ENCODE measurements at places on chromosomes 1 and 21. TPM values are rescaled to one million over a fixed set of nuclear protein-coding genes. Genes with fewer than 3 reads are reported as not detected.

GRCh38 chr1:89047734-89048133, 17.3 kb downstream of the GBP1 start:
- no peak overlapping the region for H3K27ac ChIP-seq
- no peak overlapping the region for H3K4me3 ChIP-seq
- H3K4me1 ChIP-seq, result peaks cover 36% of the 10 kb centered on the region
- no peaks in the 10 kb centered on the region for H3K36me3 ChIP-seq

GRCh38 chr21:34639250-34639649, 24.3 kb upstream of the RCAN1 start:
- no peaks in the 10 kb centered on the region for H3K36me3 ChIP-seq
- no peak overlapping the region for H3K4me3 ChIP-seq
- H3K4me1 ChIP-seq, result no peaks in the 10 kb centered on the region
- H3K27me3 ChIP-seq, result no peaks in the 10 kb centered on the region
- no peak overlapping the region for H3K27ac ChIP-seq

DNA sequence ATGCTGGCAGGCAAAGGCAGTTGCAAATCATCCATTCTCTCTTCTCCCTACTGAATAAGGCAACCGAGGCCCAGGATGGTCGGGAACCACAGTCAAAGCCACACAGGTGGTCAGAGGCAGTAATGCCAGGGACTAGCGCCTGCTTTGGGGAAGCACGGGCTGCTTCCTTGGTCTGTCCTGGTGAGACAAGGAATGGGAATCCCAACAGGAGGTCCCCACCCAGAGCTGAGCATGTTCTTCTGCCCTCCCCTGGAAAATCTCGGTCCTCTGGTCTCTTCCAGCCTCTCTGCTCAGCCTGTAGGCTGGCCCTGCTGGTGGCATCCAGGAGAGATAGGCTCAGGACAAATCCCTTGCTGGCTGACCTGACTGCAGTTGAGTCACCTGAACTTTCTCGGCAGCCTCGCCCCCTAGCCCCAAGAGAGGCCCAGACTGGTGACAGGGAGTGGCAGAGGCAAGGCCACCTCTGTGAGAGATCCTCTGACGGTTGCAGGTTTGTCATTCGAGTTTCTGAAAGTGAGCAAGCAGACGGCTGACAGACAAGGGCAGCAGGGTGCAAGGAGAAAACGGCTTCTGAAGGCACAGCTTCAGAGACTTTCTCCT, 5.8 kb downstream of the OLIG1 start:
- H3K27ac ChIP-seq, result no peak overlapping the region
- no peak for DNase-seq
- H3K27me3 ChIP-seq, result peaks cover 67% of the 10 kb centered on the region
- no peak overlapping the region for H3K4me3 ChIP-seq

DNA sequence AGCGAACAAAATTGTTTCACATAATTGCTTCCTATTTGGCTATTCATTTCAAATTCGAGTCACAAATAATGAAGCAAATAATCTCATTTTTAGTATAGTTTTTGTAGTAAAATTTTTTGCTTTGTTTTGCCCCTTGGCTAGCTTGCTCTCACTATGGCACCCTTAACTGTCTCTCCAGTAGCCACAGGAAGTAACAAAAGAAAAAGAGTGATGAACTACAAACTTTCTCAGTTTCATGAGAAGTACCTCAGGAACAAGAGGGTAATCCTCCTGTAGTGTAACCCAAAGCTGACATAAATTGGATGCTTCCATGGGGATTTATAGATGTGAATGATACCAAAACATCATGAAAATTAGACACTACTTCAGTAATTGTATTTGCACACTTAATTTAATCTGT, 242.9 kb downstream of the BARHL2 start:
- no peak overlapping the region for H3K27ac ChIP-seq
- no peak for DNase-seq
- no peaks in the 10 kb centered on the region for H3K27me3 ChIP-seq
- no peaks in the 10 kb centered on the region for H3K36me3 ChIP-seq
- no peak overlapping the region for H3K4me3 ChIP-seq
- H3K4me1 ChIP-seq, result no peaks in the 10 kb centered on the region

DNA sequence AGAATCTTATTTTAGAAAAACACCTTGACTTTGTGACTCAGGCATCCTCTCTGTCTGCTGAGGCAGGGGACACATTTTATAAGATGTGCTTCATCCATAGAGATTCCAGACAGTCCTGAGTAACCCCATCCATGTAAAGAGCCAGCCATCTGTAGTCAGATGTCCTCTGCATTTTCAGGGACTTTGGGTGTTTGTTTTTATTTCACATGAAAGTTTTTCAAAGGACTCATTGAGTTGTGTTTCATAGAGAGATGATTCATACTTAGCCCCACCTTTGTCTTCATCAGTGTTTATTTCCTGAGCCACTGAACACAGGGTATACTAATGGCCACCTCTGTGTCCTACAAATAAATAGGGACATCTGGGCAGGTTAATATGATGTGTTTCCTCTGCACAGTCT, 280.4 kb downstream of the CACNA1E start:
- H3K27ac ChIP-seq, result no peak overlapping the region
- H3K36me3 ChIP-seq, result no peaks in the 10 kb centered on the region
- no peaks in the 10 kb centered on the region for H3K27me3 ChIP-seq
- no peaks in the 10 kb centered on the region for H3K4me1 ChIP-seq

- no peaks in the 10 kb centered on the region for H3K27me3 ChIP-seq
- peaks cover 9% of the 10 kb centered on the region for H3K36me3 ChIP-seq
- no peak overlapping the region for H3K4me3 ChIP-seq
- H3K4me1 ChIP-seq, result no peaks in the 10 kb centered on the region
- no peak overlapping the region for H3K27ac ChIP-seq
- no peak for DNase-seq
Observed at GRCh38 chr1:220804202-220804586, 17.5 kb downstream of the MTARC1 start.

GRCh38 chr1:207343675-207344074, 22.2 kb downstream of the CD55 start:
- peaks cover 13% of the 10 kb centered on the region for H3K4me1 ChIP-seq
- DNase-seq, result peak; percentile 49
- H3K27ac ChIP-seq, result no peak overlapping the region
- H3K36me3 ChIP-seq, result 0 out of 3 replicates have a peak, but pooled peaks cover 4% of the 10 kb centered on the region
- H3K27me3 ChIP-seq, result no peaks in the 10 kb centered on the region

- H3K36me3 ChIP-seq, result no peaks in the 10 kb centered on the region
- no peak overlapping the region for H3K27ac ChIP-seq
- DNase-seq, result no peak
- no peaks in the 10 kb centered on the region for H3K4me1 ChIP-seq
- H3K4me3 ChIP-seq, result no peak overlapping the region
Observed at GRCh38 chr21:19523746-19524145, 1120.2 kb upstream of the TMPRSS15 start.

DNA sequence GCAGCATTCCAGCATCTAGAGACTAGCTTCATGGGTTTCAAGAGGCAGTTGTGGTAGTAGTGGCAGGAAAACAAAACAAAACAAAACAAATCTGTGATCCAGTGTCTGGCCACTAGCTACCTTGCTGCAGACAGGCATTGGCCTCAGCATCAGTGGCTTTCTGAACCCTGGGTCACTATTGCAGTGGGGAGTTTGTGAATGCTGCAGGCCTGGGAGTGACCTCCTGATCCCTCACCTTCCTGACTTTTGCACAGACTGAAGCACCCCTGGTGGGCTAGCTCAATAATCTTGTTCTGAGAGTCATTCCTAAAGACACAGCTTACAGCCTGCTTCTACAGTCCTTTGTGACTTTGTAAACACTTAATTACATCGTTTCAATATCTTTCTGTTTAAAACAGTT, 24.9 kb upstream of the APCS start:
- DNase-seq, result no peak
- H3K4me3 ChIP-seq, result no peak overlapping the region
- H3K36me3 ChIP-seq, result no peaks in the 10 kb centered on the region
- H3K4me1 ChIP-seq, result no peaks in the 10 kb centered on the region

DNA sequence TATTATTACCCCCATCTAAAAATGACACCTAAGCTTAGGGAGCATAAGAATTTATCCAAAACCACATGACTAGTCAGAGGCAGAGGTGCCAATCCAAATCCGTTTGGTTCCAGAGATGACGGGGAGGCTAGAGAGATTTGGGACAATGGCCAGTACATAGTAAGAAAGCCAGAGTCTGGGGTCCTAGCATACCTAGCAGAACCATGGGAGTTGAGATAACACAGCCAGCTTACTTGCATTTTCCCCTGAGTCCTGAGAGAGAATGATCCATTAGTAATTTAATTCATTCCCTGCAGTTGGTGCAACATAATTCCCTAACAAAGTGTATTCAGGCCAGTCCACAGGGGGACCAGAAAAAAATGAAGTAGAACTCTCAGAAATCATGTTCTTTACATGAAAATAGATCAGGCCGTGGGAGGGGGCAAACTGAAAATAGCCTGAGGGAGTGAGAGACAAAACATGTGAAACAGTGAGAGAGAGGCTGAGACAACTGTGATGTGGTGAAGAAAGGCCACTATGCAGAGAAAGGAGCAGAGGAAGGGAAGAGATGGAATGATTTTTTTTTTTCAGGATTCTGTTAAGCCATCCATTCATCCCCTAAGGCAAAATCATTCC, 243.3 kb downstream of the BRINP2 start:
- H3K27me3 ChIP-seq, result no peaks in the 10 kb centered on the region
- no peak overlapping the region for H3K27ac ChIP-seq
- no peak for DNase-seq
- H3K4me3 ChIP-seq, result no peak overlapping the region
- no peaks in the 10 kb centered on the region for H3K36me3 ChIP-seq

- no peak overlapping the region for H3K27ac ChIP-seq
- DNase-seq, result no peak
- no peaks in the 10 kb centered on the region for H3K36me3 ChIP-seq
Observed at GRCh38 chr1:27235827-27236226, 1.4 kb downstream of the WDTC1 start.

GRCh38 chr1:107954719-107955415, 10.1 kb downstream of the VAV3 start:
- no peaks in the 10 kb centered on the region for H3K36me3 ChIP-seq
- no peaks in the 10 kb centered on the region for H3K4me1 ChIP-seq
- no peak overlapping the region for H3K4me3 ChIP-seq
- DNase-seq, result no peak

GRCh38 chr1:155003766-155004351, 1.3 kb downstream of the ZBTB7B start:
- H3K27ac ChIP-seq, result peak overlapping the region; percentile 97
- peak overlapping the region; percentile 86 for H3K4me3 ChIP-seq
- H3K4me1 ChIP-seq, result peaks cover 60% of the 10 kb centered on the region
- no peaks in the 10 kb centered on the region for H3K27me3 ChIP-seq
- no peaks in the 10 kb centered on the region for H3K36me3 ChIP-seq

DNA sequence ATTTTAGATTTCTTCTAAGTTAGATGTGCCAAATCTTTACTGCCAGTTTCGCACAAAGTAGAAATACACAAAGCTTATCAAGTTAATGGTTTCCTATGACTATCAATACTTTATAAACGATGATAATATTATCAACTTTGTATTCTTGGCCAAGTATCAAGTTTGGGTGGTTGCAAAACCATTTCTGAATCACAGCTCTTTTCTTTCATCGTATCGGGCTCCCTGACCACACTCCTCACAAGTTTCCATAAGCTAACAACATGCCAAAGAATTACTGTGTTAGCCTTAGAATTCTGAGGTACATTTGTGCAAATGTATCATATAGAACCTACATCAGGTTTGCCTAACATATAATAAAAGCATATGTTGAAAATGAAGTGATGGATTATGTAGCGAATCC, 311.0 kb downstream of the KCTD3 start:
- H3K4me1 ChIP-seq, result no peaks in the 10 kb centered on the region
- no peak overlapping the region for H3K4me3 ChIP-seq
- no peak overlapping the region for H3K27ac ChIP-seq
- DNase-seq, result no peak

- H3K27me3 ChIP-seq, result peaks cover 19% of the 10 kb centered on the region
- H3K36me3 ChIP-seq, result no peaks in the 10 kb centered on the region
- peak overlapping the region; percentile 63 for H3K4me3 ChIP-seq
Observed at GRCh38 chr1:39080269-39080826, 54.2 kb downstream of the NDUFS5 start.

- H3K4me3 ChIP-seq, result no peak overlapping the region
- no peaks in the 10 kb centered on the region for H3K36me3 ChIP-seq
Observed at GRCh38 chr1:185015631-185016030, 29.7 kb upstream of the RNF2 start.

- H3K27ac ChIP-seq, result peak overlapping the region; percentile 64
- no peak overlapping the region for H3K4me3 ChIP-seq
- H3K27me3 ChIP-seq, result no peaks in the 10 kb centered on the region
- peak; percentile 69 for DNase-seq
- H3K36me3 ChIP-seq, result 0 out of 2 replicates have a peak, but pooled peaks cover 1% of the 10 kb centered on the region
Observed at GRCh38 chr1:160046494-160047110, 14.8 kb upstream of the PIGM start.

- H3K4me1 ChIP-seq, result peaks cover 61% of the 10 kb centered on the region
- H3K4me3 ChIP-seq, result peak within 1 kb of the TSS; percentile 79
- H3K27ac ChIP-seq, result peak within 1 kb of the TSS; percentile 99
- H3K27me3 ChIP-seq, result no peaks in the 10 kb centered on the region
- H3K36me3 ChIP-seq, result peaks cover 2% of the 10 kb centered on the region
Observed at GRCh38 chr1:77978969-77979876, at the start of gene FUBP1. Gene FUBP1 (minus strand): TSS chr1:77979072. CDS start chr1:77979004, 68 bp downstream.

- no peak overlapping the region for H3K4me3 ChIP-seq
- H3K27me3 ChIP-seq, result no peaks in the 10 kb centered on the region
- H3K36me3 ChIP-seq, result no peaks in the 10 kb centered on the region
- DNase-seq, result no peak
Observed at GRCh38 chr1:244112636-244113035, 61.6 kb downstream of the ZBTB18 start.

GRCh38 chr21:46097336-46098293, at the start of gene COL6A2:
Gene COL6A2 (plus strand): TSS chr21:46098112.
- H3K36me3 ChIP-seq, result no peaks in the 10 kb centered on the region
- H3K27me3 ChIP-seq, result peaks cover 13% of the 10 kb centered on the region
- no peak for DNase-seq

DNA sequence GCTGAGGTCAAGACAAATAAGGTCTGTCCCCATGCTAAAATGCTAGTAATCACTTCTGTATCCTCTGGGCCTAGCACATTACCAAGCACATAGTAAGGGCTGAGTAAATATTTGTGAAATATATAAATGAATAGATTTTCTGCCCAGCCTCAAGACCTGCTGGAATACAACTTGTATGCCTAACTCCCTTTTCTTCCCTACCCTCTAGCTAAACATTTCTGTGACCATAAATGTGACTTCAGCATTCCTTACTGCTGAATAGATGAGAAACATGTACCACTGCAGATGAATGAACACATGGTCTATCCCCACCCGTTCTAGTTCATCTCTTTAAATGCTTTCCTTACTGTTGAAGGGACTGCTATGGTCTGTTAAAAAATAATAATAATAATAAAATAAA, 209.0 kb upstream of the HOOK1 start:
- DNase-seq, result no peak
- H3K4me1 ChIP-seq, result no peaks in the 10 kb centered on the region
- no peaks in the 10 kb centered on the region for H3K27me3 ChIP-seq
- H3K4me3 ChIP-seq, result no peak overlapping the region
- H3K36me3 ChIP-seq, result no peaks in the 10 kb centered on the region

- no peak for DNase-seq
- H3K36me3 ChIP-seq, result peaks cover 24% of the 10 kb centered on the region
- no peak overlapping the region for H3K4me3 ChIP-seq
- H3K27me3 ChIP-seq, result no peaks in the 10 kb centered on the region
- no peak overlapping the region for H3K27ac ChIP-seq
- H3K4me1 ChIP-seq, result peaks cover 22% of the 10 kb centered on the region
Observed at GRCh38 chr1:31920956-31921355, 17.2 kb downstream of the PTP4A2 start.

Gene KLHDC9
- total RNA-seq, result 2.9 TPM

Gene PADI4
- total RNA-seq, result not detected

Gene PUM1
- 84.6 TPM for total RNA-seq

Gene OR2T8
- total RNA-seq, result not detected

Gene TMEM82
- 0.97 TPM for total RNA-seq

Gene FCAMR
- total RNA-seq, result not detected

Gene PKN2
- 45.4 TPM for total RNA-seq

Gene HES5
- not detected for total RNA-seq

Gene FAAP20
- 10.4 TPM for total RNA-seq

Gene XCL2
- total RNA-seq, result not detected

Gene S100A4
- 20.2 TPM for total RNA-seq

Gene FYB2
- 1.4 TPM for total RNA-seq
